ENCODE measurements at places on chromosomes 12 and 14.
A peak's percentile ranks its signal among the peaks of the same experiment; 100 is the strongest.

DNA sequence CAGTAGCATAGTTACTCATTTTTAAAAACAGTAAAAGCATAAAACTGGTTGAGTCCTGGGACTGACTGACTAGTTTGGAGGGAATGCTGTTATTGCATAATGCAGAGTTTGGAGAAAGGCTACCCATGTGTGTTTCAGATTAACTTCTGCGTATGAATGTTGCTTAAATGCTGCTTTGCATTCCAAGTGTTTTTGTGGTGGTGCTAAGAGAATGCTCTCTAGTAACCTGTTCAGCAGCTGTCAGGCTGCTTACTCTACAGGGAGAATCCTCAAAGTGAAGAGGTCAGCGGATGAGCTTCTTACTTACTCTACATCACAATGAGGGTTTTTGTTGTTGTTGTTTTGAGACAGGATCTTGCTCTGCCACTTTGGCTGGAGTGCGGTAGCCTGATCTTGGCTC is 4.3 kb downstream of the DLST start:
- peak; percentile 94 for DNase-seq

DNA sequence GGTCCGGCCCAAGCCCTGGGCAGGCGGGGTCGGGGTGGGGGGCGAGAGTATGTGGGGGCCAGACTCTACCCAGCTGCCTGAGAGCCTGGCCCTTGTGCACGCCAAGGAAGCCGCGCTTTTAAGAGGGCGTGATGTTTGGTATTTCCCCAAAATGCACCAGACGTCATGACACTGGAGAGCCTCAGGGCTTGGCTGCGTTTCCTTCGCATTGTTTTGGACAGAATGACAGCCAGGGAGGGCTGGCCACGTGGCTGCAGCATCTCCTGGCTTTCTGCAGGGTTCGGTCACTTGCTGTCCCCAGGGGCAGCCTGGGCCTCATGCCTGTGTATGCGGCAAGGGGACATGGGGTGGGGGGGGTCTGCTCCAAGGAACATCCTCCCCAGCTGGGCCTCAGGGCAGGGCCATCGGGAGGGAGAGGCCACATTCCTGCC is 16.1 kb upstream of the NUDT14 start:
- peak; percentile 73 for DNase-seq

- no peak for DNase-seq
Measured at GRCh38 chr12:1840981-1841425, 20.6 kb downstream of the LRTM2 start.

DNA sequence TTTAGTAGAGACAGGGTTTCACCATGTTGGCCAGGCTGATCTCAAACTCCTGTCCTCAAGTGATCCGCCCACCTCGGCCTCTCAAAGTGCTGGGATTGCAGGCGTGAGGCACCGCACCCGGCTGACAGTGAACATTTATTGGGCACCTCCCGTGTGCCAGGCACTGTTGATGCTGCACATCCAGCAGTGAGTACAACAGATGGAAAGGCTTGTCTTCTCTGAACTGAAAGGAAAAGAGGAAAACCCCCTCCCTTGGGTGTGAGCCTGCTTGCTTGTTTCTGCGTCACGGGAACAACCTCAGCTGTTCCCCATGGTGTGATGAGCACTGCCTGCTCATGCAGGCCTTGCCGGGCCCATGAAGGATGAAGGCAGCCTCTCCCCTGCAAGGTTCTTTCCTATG is 39.5 kb downstream of the DGLUCY start:
- no peak for DNase-seq

DNA sequence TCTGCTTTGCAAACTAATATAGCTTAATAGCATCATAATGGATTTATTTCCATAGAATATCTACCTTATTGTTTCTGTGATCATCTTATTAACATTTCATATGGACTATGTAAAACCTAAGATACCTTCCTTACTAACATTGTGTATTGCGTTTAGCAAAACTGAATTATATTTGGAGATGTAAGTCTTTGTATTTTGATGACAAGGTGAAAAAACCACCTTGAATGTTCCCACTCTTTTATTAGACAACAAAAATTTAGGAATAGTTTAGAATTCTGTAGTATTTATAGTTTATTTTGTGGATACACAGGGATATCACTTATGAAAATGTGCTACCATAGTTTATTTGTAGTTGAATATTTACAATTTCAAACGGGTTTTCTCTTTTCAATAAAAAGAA is 32.0 kb downstream of the RASSF8 start:
- DNase-seq, result no peak

GRCh38 chr14:69701857-69702256 is 65.1 kb upstream of the SRSF5 start:
- DNase-seq, result no peak

- no peak for DNase-seq
Measured at GRCh38 chr14:88095791-88096190, 90.9 kb downstream of the GPR65 start.

DNA sequence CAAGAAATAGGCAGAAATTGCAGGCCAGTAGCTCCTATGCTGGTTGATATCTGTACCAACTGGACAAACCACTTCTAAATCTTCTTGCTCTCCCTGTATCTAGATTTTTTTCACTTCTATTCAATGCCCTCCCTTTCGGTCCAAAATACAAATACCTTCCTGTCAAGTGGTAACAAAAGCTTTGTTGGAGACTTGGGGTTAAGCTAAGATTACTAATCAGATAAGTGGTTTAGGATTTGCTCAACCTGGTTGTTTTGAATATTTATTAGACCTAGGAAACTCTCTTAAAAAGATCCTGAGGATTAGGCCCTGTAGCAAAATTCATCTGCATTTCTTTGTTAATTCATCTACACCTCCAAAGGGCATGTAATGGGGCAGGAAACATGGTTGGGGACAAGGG is 410.1 kb downstream of the NAV3 start:
- DNase-seq, result no peak

- DNase-seq, result no peak
Measured at GRCh38 chr12:108634341-108634751, 652 bp upstream of the SELPLG start.

DNA sequence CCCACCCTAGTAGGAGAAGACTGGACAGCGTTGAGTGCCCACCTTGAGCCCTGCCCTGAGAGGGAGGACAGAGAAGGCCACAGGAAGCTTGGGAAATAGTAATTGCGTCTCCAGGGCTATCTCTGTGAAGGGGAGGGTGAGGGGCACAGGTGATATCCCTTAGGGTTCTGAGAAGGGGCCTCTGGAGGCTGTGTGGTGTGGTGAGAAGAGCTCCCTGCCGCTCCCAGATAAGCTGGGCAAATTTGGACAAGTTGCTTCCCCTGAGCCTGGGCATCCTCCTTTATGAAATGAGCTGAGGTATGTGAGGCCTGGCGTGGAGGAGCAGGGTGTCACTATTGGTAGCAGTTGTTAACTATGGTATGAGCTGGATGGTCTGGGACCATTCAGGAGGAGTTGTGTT is 23.5 kb upstream of the LRP1-AS start:
- DNase-seq, result no peak

DNA sequence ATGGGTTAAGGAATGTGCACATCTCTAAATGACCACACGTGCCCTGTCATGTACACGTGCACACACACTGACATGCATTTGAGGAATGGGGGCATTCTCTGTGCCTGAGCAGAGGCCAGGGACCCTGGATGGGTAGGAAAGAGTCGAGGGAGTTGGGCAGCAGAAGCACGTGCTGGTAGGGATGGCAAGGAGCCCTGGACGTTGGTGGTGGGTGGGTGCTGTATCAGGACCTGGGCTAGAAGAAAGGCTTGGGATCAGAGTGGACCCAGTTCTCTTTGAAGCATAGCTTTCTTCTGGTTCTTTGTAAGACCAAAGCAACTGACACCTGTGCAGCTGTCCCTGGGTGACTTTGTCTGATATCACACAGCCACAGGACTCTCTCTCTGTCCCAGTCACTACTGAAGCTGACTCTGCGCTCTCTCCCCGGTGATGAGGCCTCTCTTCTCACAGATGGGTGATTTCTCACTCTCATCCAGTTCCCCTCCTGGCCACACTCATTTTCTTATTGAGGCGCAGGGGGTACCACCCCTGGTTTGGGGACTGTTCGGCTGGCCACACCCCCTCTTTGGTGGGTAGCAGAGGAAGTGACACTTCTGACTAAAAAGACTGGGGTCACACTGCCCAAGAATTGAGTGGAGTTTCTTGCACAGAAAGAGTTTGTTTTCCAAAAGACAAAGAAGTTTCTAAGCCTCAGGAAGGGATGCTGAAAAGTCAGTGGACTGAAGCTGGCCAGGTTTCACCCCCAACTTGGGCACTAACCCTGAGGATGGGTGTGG is 171.7 kb upstream of the RTL1 start:
- no peak for DNase-seq

DNA sequence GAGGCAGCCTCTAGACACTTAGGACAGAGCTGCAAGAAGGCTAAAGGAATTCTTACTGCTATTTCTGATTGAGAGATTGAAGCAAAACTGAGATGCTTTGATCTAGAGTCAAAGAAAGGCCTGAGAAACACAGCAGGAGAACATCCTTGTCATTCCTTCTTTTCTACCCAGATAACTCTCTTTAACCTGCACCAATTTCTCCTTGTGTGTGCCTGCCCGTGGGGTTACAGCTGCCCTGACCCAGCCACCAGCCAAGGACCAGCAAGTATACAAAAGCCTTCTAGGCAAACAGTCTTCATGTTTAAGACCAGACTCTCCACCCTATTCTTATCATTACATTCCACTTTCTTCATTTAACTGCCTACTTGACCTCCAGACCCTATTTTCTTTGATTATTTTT is 81.7 kb upstream of the PRB2 start:
- DNase-seq, result no peak

DNA sequence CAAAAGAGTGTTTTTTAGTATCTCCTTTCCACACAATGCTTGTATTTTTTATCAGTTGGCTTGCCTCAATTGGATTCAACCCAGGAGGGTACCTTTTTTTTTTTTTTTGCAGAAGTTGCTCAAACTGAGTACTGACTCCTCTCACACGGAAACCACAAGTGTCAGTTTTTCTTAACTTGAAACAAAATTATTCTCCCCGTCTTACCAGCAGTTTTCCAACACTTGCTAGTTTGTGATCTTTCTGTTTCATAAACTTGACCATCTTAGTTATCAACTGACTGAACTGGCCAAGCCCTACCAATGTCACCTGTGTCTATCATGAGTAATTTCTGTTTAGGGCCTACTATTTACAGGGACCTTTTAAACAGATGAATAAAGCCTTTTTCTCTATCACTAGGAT is 34.1 kb upstream of the ITPR2 start:
- no peak for DNase-seq

DNA sequence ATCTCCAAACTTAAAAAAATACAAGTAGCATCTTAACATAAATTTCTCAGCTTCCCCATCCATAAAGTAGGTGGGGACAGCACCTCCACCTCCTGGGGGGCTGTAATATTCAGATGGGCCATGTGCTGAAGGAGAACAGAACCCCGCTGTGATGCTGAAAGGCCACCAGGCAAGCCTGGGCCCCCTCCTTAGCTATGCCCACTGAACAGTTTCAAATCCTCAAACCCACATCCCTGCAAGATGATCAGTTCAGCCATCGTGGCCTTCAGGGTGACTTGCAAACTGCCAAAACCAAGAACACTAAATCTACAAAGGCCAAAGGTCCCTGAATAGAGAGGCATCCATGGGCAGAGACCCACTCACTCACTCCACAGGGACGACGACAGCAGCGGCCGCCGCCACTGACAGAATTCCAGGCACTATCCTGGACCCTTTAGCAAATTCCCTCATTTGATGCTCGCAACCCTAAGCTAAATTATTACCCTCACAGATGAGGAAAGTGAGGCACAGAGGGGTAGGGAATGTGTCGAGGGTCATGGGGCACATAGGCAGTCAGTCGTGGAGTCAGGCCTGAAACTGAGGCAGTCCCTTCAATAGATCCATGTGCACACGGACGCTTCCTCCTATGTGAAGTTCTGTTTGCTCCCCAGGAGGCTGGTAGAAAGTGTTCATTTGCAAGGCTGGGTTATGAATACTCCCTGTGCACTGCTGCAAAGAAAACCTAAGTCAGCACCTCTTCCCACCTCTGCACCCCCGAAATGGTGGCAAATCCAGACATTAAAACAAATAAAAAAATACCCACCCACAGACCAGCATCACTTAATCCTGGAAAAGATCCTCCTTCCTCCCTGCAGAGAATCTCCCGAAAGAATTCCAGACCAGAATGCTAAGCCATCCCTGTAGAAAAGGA is 5.9 kb downstream of the ITPK1 start:
- no peak for DNase-seq

- no peak for DNase-seq
Measured at GRCh38 chr12:69150796-69151127, 88.6 kb upstream of the CPSF6 start.

DNA sequence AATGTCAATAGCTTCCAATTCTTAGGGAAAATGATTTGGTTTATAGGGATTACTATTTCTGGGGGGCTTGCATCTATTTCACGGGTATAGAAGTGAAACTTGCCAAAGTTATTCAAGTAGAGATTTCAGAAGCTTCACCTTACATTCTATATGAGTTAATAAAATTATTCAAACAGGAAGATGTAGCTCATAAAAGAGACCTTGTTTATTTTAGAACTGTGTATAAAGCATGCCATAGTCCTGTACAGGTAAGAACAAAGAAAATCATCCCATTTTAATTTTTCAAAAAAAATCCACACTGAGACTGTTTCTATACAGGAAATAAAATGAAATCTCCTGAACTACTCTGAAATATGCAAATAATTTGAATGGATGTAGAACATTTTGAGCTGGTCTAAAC is 834.7 kb downstream of the TRHDE start:
- no peak for DNase-seq

- DNase-seq, result no peak
Measured at GRCh38 chr12:54368025-54368708, 3.9 kb upstream of the GPR84 start.

- DNase-seq, result no peak
Measured at GRCh38 chr12:54331461-54331860, 6.5 kb downstream of the COPZ1 start.

DNA sequence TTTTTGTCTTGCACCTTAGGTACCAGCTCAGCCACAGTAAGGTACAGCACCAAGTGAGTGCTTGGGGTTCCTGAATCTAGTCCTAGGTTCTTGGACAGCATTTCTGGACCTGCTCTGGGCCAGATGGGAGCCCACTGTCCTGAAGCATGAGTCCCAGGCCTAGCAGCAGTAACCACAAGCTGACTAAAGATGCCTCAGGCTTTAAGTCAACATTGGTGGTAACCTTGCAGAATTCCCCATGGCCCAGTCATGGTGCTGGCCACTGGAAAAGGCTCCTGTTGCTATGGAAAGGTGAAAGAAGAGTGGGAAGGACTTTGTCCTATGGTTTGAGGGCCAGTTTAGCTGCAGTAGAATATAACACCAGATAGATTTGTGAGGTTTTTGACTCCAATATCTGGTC is 86.9 kb upstream of the CLEC14A start:
- peak; percentile 97 for DNase-seq

GRCh38 chr14:87264796-87265195 is 728.2 kb downstream of the GALC start:
- no peak for DNase-seq

- peak; percentile 11 for DNase-seq
Measured at GRCh38 chr12:47071241-47071852, 8.1 kb upstream of the PCED1B start.

DNA sequence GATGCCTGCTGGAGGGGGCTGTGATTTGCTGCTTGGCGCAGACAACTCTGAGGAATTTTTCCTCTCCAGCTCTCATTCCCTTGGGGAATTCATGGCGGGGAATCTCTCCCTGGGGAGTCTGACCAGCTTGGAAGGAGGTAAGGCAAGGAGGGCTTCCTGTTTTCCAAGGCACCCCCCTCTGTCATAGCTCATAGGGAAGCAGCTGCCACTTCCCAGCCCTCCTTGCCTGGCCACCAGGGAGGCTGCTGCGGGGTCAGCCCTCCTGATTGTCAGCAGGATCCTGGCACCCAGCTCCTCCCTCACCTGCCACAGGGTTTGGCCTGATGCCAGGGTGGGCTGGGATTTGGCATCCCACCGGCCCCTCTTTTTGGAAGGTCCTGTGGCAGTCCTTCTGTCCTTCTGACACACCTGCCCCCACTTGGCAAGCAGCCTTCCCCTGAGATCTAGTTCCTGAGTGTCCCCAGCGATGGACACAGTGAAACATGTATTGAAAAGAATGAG is 74.9 kb downstream of the TSPAN9 start:
- DNase-seq, result no peak

Data from EL (cell line).